ENCODE measurements at places on chromosomes 4 and X.
A peak's percentile ranks its signal among the peaks of the same experiment; 100 is the strongest.

GRCh38 chr4:176769514-176769913 lies 23.2 kb downstream of the VEGFC start:
- DNase-seq, result no peak

DNA sequence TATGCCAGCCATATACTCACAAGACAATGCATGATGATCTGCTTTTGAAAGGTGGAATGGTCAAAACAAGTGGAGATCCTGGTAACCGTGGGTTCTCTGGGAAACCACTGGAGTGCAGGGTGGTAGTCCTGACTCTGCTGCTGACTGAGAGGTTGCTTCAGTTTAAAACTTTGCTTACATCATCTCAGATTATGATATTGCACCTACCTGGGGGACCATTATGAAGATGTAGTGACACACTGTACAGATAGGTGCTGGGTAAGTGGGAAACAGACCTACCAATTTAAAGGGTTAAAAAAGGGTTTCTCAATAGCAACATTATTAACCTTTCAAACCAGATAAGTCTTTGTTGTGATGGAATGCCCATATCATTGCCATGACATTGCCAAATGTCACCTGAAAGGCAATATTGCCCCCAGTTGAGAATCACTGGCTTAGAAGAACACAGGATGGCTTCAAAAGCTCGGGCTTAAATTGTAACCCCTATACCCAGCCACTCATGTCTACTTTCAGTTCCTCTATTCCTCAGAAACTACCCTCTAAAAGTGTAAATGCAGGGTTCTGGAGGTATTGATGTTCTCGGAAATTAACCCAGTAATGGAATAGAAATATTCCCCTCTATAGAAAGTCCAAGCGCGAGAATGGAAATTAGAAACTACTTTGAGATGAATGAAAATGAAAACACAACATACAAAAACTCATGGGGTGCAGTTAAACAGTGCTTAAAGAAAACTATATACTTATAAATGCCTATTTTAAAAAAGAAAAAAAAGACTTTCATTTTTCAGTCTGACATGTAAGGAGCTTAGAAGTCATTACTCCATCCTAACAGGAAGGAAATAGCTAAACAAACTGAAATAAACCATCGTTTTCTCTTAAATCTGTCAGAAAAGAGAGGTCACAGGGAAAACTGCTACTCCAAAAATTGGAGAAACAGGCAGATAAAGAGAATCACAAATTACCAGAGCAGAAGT lies 65.8 kb downstream of the ARHGEF6 start:
- no peak for DNase-seq

- no peak for DNase-seq
Observed at GRCh38 chr4:41572516-41572915, 34.6 kb downstream of the LIMCH1 start.

GRCh38 chr4:14334166-14334565 lies 668.1 kb upstream of the CPEB2 start:
- no peak for DNase-seq

- DNase-seq, result no peak
Observed at GRCh38 chr4:122803788-122804208, 22.8 kb upstream of the FGF2 start.

DNA sequence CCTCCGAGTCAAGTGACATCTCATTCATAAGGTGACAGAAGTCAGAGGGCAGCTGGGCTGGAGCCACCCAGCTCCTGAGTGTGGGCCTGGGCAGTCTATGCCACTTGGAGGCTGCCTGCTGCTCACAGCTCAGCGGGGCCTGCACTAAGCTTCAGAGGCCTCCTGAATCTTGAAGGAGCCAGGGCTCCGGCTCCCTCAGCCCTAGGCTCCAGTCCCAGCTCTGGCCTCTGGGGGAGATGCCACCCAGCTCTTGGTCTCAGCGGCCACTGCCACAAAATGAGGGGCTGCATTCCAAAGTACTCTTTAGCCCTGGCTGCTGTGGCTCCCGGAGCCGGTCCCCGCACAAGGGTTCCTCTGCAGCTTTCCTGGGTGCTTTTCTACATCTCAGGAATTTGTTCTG lies 32.7 kb upstream of the PSAPL1 start:
- no peak for DNase-seq

DNA sequence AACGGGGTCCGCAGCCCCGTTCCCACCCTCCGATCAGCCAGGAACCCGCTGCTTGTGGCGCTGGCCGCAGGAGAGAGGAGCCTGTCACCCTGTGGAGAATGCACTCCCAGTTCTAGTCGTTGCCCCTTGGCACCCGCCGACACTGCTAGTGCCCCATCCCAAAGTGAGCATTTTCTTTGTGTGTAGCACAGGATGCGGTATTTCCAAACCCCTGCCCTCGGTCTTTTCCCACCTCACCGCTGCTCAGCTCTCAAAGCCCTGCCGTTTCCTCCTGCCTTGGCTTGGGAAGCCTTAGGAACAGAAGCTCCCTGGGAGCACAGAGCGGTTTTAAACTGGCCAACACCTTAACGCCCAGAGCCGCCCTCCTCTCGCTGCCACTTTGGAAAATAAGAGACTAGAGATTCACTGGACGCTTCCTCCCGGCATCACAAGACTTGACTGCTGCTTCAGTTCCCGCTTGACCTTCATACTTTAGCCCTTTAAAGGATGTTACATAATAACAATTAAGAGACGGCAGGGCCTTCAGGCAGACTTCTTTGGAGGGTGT lies 772 bp downstream of the CYP4V2 start:
- DNase-seq, result peak; percentile 48

GRCh38 chrX:153704021-153704526 lies 16.3 kb downstream of the SLC6A8 start:
- DNase-seq, result no peak

DNA sequence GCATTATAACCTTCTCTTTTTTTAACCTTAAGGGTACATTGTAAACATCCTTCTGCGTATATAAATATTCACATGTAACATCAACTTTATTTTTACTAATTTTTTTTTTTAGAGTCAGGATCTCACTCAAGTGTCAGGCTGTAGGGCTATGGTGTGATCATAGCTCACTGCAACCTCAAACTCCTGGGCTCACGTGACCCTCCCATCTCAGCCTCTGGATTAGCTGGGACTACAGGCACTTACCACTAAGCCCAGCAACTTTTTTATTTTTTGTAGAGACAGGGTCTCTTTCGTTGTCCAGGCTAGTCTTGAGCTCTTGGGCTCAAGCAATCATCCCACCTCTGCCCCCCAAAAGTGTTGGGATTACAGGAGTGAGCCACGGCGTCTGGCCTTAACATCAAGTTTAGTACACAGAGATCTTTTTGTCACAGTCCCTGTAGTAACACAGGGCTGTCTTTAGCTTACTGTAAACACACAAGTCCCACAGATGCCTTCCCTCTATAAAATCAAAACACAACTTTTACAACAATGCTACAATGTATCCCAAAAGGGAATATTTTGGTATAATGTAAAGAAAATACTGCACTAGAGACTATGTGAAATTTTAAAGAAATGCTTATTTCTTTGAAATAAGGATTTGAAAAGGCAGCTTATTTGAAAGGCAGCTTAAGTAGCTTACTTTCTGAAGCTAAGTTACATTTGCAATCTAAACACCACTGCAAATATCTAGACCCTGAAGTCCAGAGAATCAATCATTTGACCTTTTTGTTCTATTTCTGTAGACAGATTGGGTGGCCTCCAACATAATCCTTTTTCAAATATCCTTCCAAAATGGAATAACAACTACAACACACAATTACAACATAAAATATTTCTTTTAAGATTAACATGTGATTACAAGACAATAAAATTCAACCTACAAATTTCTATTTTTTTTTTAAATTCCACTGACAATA lies 116.0 kb downstream of the APBB2 start:
- DNase-seq, result no peak

DNA sequence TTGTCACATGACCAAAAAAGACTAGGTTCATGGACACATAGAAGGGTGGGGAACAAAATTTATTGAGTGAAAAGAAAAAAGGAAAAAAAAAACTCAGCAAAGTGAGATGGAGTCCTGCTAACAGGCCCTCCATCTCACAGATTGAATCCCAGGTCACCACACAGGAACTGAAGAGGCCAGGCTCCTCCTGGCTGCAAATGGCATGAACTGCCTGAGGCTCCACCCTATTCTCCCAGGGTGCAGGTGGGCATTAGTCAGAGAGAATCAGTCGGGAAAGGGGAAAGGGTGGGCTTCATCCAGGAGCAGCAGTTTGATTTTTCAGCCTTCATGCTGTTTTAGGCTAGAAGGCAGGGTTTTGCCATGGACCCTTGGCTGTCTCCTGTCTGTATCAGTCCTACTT lies 128.5 kb upstream of the GRID2 start:
- no peak for DNase-seq

DNA sequence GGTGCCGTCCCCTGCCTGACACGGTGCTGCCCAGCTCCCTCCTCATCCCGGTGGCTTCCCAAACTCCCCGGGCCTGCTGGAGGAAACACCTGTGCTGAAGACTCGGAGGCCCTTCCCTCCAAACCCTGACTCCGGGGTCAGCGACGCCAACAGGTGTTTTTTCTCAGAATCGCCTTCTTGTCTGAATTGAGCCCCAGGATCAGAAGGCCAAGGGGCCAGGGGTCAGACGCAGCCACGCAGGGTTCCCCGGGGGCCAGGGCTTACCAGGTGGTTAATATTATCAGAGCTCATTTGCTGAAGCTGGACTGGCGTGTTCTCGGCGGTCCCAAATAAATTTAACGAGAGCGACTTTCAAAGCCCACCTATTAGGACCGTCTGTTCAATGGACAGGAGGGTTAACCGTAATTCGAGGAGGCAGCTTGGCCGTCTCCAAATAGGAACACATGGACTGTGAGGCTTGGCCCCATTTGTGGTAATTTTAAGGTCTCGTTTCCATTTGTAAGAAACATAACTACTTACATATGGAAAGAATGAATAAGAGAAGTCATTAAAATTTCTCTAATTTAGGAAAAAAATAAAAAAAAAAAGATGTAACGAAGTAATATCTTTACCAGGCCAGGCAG lies 239.3 kb downstream of the CRLF2 start:
- no peak for DNase-seq

- DNase-seq, result no peak
Observed at GRCh38 chrX:63784902-63785707, at the start of gene ARHGEF9. Gene ARHGEF9 (minus strand): TSS chrX:63785214. CDS start chrX:63785145, 69 bp downstream.

DNA sequence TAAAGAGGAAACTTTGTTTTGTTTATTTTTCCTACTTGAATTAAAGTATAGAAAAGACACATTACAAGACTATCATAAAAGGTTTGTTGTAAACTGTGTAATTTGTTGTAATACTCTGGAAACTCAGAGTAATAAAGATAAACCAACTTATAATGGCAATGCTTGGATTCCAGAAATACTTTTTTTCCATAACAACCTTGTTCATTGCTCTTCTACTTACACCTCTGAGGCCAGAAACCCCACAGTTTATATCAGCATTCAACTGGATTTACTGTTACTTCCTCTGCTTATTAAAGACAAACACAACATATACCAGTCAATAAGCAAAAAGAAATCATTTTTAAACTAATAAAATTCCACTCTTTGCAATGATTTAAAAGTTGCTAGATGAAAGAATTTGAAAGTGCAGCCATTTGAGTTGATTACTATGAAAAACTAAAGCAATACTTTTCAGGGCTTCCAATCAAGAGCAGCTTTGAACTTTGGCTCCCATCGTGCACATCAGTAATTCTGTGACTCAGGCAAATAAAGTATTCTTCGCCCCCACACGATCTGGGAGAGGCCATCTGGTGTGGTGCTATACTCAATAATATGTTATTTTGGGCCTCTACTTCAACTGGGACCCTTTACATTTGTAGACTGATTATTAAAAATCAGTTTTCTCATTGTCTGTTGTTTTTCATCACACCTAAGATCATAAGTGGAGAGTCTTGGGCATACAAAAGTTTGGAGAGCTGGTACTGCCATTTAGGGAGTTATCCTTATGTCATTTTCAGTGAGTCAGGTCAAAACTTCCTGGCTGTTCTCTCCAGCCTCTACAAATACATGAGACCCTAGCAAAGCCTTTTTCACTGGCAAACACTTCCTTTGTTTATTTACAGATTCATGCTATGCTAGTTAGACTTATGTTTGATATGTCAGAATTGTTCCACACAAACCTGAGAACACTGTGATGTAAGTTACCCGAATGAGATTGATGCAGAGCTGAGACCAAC lies 20.5 kb downstream of the DDIT4L start:
- no peak for DNase-seq

DNA sequence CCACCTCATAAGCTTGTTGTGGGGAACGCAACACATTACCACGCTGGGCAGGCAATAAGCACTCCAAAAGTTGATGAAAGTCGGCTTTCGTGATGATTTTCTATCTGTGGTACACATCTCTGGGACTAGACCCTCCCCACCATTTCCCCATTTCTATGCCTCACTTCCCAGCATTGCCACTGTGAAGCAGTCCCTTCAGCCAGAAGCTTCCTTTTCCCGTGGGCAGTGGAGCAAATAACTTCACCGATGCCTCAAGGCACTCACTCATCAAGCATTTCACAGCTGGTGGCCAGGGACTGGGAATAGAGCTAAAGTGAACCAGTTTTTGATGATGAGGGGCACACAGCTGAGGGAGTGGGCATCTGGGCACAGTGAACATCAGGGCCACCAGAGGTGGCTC lies 18.9 kb downstream of the C4orf50 start:
- DNase-seq, result no peak

- DNase-seq, result no peak
Observed at GRCh38 chr4:84879651-84880200, 86.8 kb downstream of the WDFY3 start.

DNA sequence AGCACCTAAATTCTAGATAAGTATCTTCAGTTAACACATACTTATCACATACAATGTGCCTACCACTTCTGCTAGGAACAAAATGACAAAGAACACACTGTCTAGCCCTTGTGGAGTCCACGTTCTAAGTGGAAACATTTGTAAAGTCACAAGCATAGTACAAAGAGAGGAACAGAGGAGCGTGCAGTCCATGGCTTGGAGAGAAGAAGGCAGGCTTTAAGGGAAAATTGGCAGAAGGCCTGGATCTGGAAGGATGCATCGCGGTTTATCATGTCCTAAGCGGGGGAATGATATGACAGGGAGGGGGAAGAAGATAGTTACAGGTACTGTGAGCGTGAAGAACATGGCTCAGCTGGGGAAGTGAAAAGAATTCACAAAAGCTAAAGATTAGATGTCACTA lies 218.0 kb downstream of the PRDM5 start:
- DNase-seq, result no peak

DNA sequence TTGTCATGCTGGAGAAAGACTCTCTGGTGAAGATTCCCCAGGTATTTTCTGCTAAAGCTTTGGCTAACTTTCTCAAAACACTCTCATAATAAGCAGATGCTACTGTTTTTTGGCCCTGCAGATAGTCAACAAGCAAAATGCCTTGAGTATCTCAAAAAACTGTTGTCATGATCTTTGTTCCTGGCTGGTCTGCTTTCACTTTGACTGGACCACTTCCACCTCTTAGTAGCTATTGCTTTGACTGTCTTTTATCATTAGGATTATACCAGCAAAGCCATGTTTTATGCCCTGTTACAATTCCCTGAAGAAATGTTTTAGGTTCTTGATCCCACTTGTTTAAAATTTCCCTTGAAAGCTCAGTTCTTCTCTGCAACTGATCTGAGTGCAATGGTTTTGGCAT lies 231.5 kb downstream of the SLC7A11 start:
- DNase-seq, result no peak

GRCh38 chrX:133007458-133007857 lies 49.0 kb upstream of the HS6ST2 start:
- no peak for DNase-seq
